DMS 273 treated with DMSO at 0.1 percent for 48 hours (cell line): ENCODE measurements at places on chromosomes 3 and 15.
A peak's percentile ranks its signal among the peaks of the same experiment; 100 is the strongest.

DNA sequence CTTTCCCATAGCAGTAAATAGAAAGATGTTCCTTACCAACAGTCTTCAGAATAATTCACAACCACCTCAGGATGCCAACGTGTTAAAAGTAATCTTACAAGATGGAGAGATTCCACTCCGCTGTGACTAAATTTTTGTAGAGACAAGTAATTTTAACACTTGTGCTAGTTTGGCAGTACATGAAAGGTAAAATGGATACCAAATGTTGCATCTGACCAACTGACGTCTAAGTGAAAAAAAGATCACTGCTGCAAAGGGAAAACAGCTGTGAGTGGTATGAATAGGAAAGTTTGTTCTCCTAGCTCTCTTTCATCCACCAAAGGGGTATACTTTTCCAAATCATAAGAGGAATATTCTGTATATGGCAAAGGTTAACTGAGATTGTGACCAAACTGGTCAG, 2.6 kb downstream of the SPG21 start:
- no peak for DNase-seq

DNA sequence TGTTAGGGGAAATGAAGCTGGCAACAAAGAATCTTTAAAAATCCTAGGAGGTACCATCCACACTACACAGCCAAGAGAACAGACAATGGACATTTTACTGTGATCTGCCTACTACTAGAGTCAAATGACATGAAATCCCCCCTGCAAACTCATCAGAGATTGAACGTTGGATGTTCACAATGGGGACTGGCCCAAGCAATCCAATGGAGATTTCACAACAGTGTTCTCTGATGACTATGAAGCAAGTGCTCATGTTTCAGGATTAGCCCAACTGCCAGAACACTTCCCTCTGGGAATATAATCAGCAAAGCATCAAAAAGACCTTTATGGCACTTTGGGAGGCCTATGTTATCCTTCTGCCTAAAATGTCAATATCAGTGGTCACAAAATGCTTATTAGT, 97.8 kb downstream of the IGSF11 start:
- DNase-seq = peak; percentile 45

- DNase-seq = peak; percentile 19
Observed at GRCh38 chr3:197555281-197556261, at the start of gene BDH1. Gene BDH1, minus strand, starts transcription at chr3:197555968. Its CDS starts 9,525 bp downstream, at chr3:197546443.

DNA sequence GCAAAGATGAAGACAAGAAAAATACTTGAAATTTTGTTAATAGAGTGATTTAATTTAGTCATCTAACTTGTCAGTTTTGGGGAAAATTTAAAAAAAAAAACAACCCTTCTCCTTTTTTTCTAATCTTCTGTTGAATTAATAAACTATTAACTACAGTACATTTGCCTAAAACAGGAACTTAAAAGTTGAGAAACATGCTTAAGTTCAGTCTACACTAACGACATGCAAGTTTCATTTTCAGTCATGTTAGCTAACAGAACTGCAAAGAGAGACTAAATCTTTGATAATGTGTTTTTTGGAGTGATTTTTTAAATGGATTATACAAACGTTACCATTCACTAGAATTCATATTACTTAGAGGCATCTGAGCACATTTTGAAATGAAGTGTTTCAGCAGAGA, 71.9 kb upstream of the MBNL1 start:
- DNase-seq = no peak

GRCh38 chr3:95343228-95343627, 1280.4 kb downstream of the NSUN3 start:
- no peak for DNase-seq

- DNase-seq = no peak
Observed at GRCh38 chr3:53113293-53114010, 16.8 kb downstream of the RFT1 start.

DNA sequence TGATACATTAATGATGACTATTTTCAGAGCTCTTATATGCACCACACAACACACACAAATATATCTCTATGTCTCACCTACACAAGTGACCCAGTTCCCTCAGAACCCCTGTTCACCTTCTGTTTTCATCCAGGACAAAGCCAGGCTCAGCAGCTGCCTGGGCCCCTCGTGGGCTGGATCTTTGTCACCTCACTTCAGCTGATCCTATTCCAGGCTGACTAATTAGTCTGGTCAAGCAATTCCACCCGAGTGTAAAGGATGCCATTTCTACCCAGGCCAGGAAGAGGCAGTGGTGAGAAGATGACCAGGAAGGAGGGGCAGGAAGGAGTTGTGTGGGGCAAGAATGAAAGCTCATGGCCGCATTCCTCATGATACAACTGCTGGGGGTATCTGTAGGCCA, 62.3 kb downstream of the DHX30 start:
- DNase-seq = no peak

- DNase-seq = no peak
Observed at GRCh38 chr3:37741644-37742043, 120.0 kb upstream of the CTDSPL start.

DNA sequence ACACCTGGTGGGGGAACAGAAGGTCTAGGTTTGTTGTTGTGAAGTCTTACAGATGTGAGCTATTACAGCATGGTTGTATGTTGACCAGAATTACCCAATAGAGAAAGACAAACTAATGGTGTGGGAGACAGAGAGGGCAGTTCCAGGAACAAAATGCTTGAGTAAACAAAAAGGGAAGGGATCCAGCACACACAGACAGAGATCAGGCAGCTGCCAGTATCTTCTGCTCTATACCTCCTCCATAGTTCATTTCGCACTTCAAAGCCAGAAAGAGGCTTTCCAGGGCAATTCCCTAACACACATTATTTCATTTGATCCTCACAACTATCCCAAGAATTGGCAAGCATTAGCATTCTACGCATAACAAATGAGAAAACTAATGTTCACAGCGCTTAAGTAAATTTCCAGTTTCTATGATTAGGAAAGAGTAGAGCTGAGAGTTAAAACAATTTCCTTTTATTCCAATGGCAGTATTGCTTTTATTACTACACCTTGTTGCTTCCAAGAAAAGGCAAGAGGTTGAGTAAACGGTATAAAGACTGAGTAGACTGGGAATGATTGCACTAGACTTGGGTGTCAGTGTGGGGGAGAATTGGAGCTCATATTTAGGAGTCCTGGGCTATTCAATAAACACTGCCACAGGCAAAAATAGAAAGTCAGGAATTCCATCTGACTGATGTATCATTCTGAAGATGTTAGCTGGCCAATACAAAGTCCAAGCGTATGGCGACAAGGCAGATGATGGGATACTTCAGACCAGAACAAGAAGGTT, 39.7 kb upstream of the ZNF280D start:
- DNase-seq = no peak

DNA sequence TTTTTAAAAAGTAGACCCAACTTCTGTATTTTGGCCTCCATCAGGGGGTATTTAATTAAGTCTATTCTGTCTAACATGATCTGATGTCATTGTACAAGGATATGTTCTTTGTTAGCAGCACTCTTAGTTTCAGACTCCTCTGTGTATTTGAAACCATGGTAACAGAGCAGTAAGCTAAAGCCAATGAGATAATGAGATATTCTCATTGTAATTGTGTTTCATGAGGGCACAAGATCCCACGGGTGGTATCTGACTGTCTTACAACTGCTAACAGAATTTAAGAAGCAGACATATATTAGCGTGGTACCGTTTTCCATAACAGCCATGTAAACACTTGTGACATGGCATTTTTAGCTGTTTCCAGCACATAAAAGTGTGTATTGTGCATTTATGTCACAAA, 251.2 kb upstream of the VEPH1 start:
- DNase-seq = no peak

DNA sequence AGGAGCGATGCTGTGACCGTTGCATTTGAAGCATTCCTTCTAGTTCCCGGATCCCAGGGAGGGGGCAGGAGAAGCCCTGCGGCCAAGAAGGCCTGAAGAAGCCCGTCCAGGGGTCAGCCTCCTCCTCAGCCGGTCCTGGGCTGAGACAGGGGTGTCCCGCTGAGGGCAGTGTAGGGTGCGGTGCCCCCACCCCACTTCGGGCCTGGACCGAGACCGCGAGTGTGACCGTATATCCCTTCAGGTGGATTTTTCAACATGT, 2.8 kb downstream of the OCA2 start:
- no peak for DNase-seq

GRCh38 chr3:120649830-120650233, 32.2 kb downstream of the HGD start:
- DNase-seq = no peak

DNA sequence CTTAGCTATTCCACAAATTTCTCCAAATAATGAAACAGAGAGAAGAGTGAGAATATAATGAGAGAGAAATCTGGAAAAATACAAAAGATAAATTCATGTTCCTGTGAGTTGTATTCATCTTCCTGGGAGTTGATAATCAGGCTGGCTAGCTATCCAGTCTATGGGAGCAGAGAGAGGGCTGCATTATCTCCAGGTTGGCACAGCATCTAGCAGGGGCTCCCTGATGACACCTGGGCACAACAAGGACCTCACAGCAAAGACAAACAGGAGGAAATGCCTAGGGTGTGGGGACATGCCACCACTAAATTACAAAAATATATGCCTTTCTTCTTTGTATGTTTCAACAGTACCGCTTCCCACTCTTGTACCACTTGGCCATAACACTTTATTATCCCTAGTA, 1.9 kb downstream of the EHD4 start:
- no peak for DNase-seq

GRCh38 chr3:131397889-131398288, 16.3 kb downstream of the NUDT16 start:
- DNase-seq = no peak

- DNase-seq = peak; percentile 37
Observed at GRCh38 chr3:158659454-158660237, 12.8 kb downstream of the LXN start.

- DNase-seq = no peak
Observed at GRCh38 chr3:193983846-193984818, 151.8 kb upstream of the HES1 start.

DNA sequence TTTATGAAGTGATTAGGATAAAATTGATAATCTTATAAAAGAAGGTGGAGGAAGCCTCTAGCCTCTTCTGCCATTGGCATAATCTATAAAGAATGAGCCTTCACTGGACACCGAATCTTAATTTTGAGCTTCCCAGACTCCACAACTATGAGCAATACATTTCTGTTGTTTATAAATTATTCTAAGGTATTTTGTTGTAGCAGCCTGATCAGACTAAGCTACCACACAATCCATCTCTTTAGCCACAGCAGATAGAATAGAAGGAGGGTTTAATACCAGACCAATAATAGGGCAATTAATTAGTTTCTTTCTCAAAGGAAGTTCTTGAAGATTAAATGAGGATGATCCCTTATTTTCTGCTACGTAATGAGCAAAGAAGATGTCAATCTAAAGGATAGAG, 33.3 kb downstream of the SUCNR1 start:
- no peak for DNase-seq

DNA sequence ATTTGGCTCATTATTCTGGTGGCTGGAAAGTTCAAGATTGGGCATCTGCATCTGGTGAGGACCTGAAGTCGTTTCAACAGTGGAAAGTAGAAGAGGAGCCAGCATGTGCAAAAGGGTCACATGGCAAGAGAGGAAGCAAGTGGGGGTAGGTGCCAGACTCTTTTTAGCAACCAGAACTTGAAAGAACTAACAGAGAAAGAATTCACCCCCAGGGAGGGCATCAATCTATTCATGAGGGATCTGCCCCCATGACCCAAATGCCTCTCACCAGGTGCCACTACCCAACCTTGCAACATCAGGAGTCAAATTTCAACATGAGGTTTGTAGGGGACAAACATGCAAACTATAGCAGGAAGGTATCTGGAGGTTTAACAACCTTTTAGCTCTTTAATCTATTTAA, 10.3 kb upstream of the RYK start:
- no peak for DNase-seq

- DNase-seq = no peak
Observed at GRCh38 chr3:57068437-57069089, 8.1 kb downstream of the SPATA12 start.

- no peak for DNase-seq
Observed at GRCh38 chr15:76343313-76343996, 6.9 kb downstream of the ISL2 start.

DNA sequence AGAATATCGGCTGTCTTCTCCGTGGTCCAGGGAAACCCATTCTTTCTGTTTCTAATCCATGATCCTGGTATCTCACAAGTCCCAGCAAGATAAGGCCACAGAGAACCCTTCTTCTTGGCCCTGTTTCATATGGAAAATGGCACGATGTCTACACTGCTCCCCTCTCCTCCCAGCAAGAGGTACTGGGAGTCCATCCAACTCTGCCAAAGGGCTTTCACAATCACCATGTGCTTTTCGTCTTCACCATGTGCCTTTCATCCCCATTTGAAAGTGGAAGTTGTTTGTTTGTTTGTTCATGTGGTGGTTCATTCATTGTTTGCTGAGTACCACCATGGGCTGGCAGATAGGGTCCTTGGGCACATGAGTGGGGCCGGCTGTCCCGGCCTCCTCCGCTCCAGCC, 5.5 kb downstream of the ITIH3 start:
- no peak for DNase-seq

DNA sequence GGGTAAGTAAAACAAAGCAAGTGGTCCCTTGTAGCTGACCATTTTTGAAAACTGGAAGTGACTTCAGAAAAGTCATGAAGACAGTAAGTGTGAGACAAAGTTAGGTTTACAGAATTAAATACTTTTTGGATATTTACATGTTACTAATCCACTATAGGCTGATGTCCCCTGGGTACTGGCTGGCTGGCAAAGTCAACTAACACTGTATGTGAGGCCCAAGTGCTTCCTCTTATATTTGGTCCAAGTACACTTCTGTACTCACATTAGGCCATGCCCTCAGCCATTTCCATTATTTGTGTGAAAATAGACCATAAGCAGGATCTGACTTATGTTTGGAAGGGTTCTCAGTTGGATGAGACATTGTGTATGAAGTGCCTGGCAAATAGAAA, 5.5 kb upstream of the LEKR1 start:
- DNase-seq = no peak

DNA sequence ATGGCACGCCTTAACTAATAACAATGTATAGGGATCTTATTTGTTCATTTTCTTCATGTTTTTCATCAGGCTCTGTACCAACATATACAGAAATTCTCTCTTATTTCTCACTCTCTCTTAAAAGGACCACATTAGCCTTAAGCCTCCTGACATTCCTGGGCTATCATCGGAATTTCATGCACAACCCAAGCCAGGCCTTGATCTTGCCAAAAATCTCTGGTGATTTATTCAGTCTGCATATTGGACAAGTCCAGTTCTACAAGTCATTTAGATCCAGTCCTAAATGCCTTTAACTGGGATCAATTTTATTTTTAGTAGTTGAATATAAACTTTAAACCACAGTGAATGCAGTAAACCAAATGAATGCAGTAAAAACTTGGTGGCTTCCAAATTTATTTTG, 385.4 kb downstream of the MECOM start:
- DNase-seq = no peak

- DNase-seq = no peak
Observed at GRCh38 chr3:112654979-112655378, 14.0 kb upstream of the CCDC80 start.

- DNase-seq = peak; percentile 5
Observed at GRCh38 chr15:70033529-70034140, 64.1 kb downstream of the TLE3 start.

DNA sequence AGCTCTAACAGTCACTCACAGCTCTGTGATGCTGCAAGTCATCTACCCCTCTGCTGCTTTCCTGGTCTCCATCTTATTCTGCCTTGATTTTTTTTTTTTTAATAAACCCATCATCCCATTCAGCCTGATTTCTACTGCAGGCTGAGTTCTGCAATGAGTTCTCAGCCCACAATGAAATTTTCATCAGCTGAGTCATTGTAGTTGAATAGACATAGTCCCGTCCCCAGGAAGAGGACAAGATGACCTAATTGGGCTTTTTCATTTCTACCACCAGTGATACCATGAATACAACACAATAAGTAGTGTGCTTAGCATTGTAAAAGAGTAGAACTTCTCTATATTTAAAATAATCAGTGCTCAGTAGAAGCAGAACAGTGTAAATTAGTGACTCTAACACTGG, 59.3 kb downstream of the C3orf85 start:
- DNase-seq = no peak
